ENCODE measurements at places on chromosomes 11 and 22. TPM values are rescaled to one million over a fixed set of nuclear protein-coding genes. Genes with fewer than 3 reads are reported as not detected.
A peak's percentile ranks its signal among the peaks of the same experiment; 100 is the strongest.

The C11orf52 gene
- total RNA-seq: not detected

The NNMT gene
- total RNA-seq: not detected

The TMEM191B gene
- total RNA-seq: not detected

DNA sequence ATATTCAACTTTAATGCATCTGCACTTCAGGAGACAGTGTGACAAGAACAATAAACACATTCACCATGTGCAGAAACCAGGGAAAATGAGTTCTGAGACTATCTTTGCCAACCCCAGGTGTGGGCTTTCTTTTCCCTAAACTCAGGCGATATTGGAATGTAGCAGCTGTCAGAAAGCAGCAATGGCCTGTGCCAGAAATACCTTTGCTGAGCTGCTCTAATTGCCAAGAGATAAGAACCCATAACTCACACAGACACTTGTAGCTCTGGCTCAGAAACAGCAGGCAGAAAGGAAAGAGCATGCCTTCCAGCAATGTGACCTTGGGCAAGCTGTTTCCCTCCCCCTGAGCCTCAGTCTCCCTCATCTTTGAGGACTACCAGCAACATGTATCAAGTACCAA, 77.6 kb downstream of the PLEKHA7 start:
- no peak for DNase-seq

- DNase-seq: peak; percentile 81
These were observed 23.4 kb downstream of the KRTAP5-5 start for GRCh38 chr11:1652771-1653540.

GRCh38 chr11:61338783-61339489, 5.9 kb downstream of the TKFC start:
- DNase-seq: no peak

GRCh38 chr22:36055376-36056295, 27.0 kb upstream of the RBFOX2 start:
- DNase-seq: no peak

- no peak for DNase-seq
These were observed 57.3 kb downstream of the C11orf91 start for GRCh38 chr11:33643167-33643824.

GRCh38 chr11:133072378-133072777, 459.9 kb downstream of the OPCML start:
- no peak for DNase-seq

DNA sequence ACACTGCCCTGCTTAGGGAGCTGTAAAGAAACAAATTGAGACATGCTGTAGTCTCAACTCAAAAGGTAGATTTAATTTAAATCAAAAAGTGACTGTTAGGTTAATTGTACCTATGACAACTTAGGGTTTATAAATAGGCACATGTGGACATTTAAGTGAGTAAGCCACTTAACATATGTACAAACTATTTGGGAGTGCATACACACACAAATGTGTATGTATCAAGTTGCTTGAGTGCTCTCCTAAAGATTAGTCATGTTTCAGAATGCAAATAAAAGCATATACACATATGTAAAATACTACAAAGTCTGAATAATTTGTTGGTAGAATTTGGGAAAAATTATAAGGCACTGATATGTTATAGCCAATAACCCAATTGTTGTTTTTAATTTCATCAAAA, 1435.7 kb downstream of the LRRC4C start:
- DNase-seq: no peak

- no peak for DNase-seq
These were observed 70.8 kb downstream of the PANX1 start for GRCh38 chr11:94199136-94200130.

DNA sequence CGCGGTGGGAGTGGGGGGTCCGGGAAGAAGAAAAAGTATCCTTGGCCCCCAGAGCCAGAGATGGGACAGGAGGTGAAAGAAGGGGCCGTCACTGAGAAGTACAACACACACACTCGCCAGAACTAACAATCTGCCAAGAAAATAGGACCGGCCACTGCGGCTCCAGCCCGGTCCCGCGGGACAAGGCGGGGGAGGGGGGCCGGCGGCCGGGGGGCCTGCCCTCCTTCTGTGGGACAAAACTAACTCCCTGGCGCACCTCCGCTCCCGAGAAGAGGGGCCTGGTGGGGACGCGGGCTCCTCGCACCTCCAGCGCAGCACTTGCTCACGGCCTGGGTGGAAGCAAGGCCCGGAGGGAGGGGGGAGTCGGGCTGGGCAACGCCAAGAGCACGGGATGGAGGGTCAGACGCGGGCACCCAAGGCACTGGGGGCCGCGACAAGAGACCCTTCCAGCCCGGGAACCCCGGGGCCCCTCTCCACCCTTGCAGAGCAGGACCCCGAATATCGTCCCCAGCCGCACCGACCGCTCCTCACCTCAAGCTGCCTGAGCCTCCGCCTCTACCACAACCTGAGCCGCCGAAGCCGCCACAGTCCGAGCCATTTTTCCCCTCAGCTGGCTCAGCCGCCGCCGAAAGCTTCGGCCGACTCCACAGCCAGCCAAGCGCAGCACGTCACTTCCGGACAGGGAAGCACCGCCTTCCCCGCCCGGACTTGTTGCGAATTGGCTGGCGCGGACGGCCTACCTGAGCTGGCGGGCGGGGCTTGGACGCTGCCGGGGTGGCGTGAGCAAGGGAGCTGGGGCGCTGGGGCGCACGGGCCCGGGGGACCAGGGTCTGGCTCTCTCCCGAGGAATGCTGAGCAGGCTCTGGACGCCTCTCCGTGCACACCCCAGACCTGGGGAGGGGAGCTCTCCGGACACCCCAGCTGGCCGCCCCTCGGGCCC, at the start of gene PIK3C2A:
Gene PIK3C2A (minus strand): TSS at position 670 of the 940 bp plus-strand sequence. CDS start 38,245 bp downstream, outside the sequence.
- peak; percentile 97 for DNase-seq

DNA sequence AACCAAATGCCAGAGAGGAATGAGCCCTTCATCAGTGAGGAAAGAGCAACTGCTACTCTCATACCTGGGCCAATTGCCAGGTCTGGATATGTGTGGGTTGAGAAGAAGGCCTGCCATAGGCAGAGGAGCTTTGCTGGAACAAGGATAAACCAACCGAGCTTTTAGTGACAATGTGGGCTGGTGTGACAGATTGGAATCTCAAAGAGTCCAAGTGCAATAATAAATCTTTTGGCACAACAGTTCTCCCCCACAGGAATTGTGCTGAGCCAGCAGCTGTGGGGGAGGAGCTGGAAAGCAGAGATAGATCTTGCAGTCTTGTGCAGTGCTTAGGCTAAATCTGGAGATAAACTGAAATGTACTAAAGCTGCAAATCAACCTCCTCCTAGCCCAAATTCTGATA, 79.4 kb upstream of the ISX start:
- no peak for DNase-seq
